Urinary bladder (tissue), 4 donors: ENCODE measurements at places on chromosomes 5 and 9. TPM values are rescaled to one million over a fixed set of nuclear protein-coding genes. Genes with fewer than 3 reads are reported as not detected.

The C5orf15 gene
- polyA plus RNA-seq, result 39.8 TPM

The PCDHB15 gene
- 7.3 TPM for polyA plus RNA-seq

The ACTL7B gene
- not detected for polyA plus RNA-seq

The SLC22A4 gene
- 1.5 TPM for polyA plus RNA-seq

The CCDC192 gene
- polyA plus RNA-seq, result 0.41 TPM

The DMRT3 gene
- 0.09 TPM for polyA plus RNA-seq

The PCDHGB5 gene
- 4.7 TPM for polyA plus RNA-seq

The PTPRD gene
- 7.3 TPM for polyA plus RNA-seq

The FOXD1 gene
- polyA plus RNA-seq, result 0.30 TPM

The MARCHF3 gene
- polyA plus RNA-seq, result 9.2 TPM

The NAIP gene
- polyA plus RNA-seq, result 8.2 TPM

The SLC25A2 gene
- not detected for polyA plus RNA-seq

The PITX1 gene
- polyA plus RNA-seq, result 178 TPM

The DMXL1 gene
- 12.4 TPM for polyA plus RNA-seq

The IL4 gene
- not detected for polyA plus RNA-seq

The SPOUT1 gene
- polyA plus RNA-seq, result 22.4 TPM
